ENCODE measurements at places on chromosomes 6 and 20.

- DNase-seq = no peak
These were observed 48.5 kb downstream of the BTBD3 start for GRCh38 chr20:11966186-11966585.

- DNase-seq = no peak
These were observed 260.1 kb upstream of the SGK1 start for GRCh38 chr6:134577998-134578397.

DNA sequence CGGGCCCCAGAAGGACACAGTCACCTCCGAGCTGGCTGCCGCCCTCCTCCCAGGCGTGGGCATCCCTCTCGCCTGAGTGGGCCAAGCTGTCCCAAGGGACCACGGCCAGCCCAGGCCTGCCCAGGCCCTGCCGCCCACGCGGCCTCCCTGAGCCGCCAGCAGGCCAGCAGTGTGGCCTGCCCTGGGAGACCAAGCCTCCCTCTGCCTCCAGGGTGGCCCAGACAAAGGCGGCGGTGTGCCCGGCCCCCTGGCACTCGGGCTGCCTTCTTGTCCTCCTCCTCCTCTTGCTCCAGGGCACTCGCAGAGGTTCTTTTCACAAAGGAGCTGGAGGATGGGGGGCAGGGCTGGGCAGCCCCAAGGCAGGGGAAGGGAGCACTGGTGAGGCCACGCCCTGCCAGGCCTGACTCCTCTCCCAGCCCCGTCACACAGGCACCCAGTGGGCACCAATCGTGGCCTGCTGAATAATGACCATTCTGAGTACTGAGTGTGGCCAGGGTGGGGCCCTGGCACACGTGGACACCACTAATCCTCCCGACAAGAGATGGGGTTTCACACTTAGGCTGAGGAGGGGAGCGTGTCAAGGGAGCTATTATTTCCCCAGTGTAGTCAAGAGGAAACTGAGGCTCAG, 25.3 kb downstream of the NOL4L start:
- DNase-seq = no peak

DNA sequence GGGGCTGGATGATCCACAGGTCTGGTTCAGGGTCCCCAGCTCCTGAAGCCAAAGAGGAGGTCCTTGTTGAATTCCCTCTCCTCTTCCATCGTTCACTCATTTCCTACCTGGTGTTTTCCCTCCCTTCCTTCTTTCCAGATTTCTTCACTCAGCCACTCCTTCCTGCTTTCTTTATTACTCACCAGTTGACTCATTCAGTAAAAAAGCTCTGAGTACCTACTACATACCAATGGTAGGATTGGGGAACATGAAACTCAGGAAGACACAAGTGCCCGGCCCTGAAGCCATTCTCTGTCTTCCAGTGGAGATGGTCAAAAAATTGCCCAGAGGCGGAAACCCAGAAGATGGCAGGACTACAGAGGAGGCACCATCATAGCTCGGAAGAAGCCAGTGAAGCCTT, 11.9 kb upstream of the NSFL1C start:
- no peak for DNase-seq

DNA sequence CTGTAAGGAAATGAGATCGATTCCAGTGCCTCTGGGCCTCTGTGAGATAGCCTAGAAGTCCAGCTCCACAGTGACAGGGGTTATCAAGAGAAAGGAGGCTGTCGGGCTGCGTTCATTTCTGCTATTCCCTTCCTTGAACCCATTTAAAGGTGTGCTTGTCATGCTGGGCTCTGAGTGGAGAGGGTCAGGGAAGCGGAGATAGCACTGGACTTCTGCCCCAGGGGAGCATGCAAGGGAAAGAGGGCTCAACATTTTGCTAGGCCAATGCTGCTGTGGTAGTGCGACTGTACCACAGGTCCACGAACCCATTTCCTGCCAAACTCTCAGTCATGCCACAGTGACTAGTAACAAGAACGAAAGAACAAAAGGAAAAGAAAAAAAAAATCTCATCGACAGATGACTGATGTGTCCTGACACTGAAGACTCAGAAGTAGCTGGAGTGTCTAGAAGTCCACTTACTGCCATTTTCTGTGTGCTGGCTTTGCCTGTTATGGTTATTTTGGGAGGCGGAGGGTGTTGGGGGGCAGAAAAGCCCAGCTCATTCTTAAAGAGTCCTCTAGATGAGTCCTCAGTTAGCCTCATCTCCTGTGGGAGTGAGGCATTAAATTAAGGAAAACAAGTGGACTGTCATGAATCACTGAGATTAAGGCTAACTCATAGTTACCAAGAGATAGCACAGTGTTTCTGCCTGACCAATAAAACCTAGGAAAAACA, 8.1 kb downstream of the NEDD9 start:
- no peak for DNase-seq

GRCh38 chr6:26322645-26323482, 42.1 kb upstream of the BTN3A2 start:
- DNase-seq = no peak

DNA sequence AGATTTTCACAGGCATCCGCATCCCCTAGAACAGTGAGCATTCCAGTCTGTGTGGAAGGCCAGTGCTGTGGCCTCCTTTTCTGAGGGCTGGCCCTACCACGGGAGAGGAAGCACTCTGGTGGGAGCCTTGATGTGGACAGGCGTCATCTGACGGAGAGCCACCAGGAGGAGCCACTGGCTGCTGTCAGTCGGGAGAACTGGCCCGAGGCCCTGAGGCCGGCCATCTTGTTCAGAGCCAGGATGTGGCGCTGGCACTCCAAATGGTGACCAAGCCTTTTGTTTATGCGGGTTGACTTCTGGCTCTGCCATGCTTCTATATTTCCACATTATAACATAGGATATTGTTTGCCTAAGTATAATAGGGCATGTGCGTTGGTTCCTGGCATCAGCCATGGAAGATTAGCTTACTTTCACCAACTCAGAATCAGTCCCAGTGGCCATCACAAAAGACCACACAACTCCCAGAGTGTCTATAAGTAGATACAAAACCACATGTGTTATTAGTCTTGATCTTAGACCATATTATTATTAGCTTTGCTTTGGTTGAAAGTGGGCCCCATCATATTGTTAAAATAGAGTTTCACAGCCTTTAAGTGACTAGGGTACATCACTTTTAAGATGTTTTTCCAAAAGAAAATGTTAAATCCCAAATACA, 273.9 kb upstream of the TAB2 start:
- peak; percentile 24 for DNase-seq

DNA sequence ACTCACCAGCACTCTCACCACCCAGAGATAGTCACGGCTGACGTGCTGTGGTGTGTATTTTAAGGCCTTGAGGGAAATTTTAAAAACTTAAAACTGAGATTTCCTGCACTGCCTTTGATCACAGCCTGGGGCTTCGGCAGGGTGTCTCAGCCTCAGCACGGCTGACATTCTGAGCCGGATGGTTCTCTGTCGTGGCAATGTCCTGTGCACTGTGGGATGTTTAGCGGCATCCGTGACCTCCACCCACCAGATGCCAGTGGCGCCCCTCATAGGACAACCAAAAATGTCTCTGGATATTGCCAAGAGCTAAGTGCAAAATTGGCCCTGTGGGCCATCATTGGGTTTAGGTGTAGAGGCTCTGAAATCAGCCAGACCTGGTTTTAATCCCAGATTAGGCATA, 142.2 kb upstream of the KCNG1 start:
- no peak for DNase-seq

GRCh38 chr6:43934183-43934802, 164.3 kb downstream of the VEGFA start:
- DNase-seq = peak; percentile 31

DNA sequence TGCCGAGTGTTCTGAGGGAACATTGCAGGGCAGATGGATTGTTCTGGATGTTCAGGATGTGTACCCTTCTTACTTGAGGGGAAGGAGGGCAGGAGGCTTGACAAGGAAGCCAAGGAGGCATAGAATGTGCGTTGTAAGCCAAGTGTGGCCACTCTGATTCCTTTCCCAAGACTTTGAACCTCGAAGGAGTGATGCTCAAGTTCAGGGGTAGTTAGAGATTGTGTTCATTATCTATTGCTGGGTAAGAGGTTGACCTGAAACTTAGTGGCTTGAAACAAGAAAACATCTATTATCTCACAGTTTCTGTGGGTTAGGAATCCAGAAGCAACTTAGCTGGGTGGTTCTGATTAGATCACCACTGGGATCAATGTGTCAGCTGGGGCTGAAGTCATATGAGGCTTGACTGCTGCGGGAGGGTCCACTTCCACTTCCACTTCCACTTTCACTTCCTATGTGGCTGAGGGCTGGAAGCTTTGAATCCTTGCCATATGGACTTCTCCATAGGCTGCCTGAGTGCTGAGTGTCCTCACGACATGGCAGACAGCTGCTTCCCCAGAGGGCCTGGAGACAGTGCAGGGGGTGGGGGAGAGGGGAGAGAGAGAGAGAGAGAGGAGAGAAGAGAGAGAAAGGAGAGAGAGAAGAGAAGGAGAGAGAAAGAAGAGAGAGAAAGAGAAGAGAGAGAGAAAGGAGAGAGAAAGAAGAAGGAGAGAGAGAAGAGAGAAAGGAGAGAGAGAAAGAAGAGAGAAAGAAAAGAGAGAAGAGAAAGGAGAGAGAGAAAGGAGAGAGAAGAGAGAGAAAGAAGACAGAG, 6.9 kb upstream of the CD40 start:
- DNase-seq = no peak

GRCh38 chr20:11271920-11272594, 598.3 kb upstream of the JAG1 start:
- DNase-seq = no peak

DNA sequence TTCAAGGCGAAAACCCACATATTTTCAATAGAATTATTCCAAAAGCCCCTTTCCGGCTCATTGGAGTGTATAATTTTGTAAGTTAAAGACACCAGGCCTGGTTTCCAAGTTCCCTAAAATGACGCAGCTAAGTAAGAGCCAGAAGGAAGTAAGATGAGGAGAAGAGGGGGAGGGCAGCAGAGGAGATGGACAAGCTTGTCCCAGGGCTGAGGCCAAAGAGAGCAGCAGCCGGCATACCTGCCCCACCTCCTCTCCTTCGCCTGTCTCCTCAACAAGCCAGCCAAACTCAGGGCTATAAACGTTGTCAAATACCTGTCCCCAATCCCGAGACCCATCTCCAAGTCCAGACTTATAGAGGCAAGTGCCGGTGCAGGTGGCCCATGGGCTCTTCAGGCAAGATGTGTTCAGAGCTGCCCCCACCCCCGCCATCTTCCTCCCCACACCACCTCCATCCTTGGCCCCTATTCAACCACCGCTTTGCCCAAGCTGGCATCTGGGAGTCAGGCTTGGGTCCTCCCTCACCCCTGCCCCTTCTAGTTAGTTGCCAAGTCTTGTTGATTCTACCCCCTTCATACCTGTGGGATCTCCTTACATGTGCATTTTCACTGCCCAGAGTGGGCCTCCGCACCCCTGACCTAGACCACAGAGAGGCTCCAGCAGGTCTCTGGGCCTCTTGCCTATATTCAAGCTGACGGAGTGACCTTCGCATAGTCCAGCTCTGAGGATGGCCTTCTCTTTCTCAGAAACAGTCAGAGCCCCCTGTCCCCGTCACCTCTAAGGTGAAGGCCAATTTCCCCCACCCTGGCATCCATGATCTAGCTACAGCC, 75.7 kb upstream of the SIRPA start:
- no peak for DNase-seq

DNA sequence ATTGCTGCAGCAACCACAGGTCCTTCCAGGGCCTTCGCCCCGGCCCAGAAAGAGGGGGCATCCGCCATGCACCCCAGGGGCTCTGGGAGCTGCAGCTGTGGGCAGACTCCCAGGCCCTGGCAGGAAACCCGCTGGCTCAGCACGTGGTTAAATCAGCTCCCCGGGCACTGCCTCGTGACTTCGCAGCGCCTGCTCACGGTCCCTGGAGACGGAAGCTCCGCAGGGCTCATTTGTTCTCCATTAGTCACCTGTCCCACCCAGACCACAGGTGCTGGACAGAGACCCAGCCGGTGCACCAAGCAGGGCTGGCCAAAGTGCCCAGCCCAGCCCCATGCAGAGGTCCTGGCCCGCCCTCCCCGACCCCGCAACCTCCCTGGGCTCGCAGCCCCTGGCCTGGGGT, 14.7 kb downstream of the KCNQ2 start:
- peak; percentile 53 for DNase-seq

DNA sequence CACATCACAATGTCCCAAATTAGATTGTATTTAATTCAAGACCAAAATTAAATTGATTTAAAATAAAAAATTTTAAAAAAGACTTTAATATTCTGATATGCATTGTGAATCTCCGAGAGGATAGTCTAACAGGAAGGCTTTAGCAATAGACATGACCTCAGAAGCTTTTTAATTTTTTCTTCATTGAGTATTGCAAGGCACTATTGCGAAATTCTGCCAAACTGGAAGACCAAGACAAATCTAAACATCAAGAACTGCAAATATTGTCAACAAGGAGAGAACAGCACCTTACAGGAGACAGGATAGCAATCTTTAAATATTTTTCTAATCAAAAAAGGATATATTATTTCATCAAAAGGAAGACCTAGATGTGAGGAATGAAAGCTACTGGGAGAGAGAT, 56.9 kb downstream of the BMP5 start:
- DNase-seq = peak; percentile 5

DNA sequence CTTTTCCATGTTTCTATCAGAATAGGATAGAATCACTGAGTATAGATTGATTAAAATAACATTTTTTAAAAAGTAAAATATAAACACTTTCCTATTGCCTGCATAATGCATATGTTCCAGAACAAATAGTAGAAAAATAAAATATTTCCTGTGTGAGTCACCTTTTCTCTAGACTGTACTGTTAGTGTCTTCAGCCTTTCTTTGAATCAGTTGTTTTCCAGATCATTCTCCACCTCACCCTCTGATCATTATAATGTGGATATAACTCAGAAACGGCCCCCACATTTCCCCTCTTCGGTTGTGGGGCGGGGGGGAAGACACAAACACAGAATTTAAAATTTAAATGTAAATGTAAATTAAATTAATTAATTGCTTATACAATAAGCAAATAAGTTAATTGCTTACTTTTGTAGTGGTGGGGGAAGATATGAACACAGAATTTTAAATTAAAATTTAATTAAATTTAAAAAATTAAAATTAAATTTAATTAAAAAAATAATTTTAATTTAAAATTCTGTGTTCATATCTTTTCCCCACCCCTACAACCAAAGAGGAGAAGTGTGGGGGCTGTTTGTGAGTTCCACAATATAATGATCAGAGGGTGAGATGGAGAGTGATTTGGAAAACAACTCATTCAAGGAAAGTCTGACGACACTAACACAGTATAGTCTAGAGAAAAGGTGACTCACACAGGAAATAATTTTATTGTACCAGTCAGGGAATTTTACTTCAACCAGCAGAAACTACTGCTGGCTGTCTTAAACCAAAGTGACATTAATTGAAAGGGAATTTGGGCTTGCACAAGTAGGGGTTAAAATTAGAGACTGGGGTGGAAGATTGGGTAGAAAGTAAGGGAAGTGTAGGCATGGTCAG, 37.1 kb upstream of the PROKR2 start:
- DNase-seq = no peak

- no peak for DNase-seq
These were observed 29.5 kb upstream of the PKIB start for GRCh38 chr6:122580737-122581136.
